ENCODE measurements at places on chromosomes 4 and X.
A peak's percentile ranks its signal among the peaks of the same experiment; 100 is the strongest.

GRCh38 chrX:69813677-69814076, 197.8 kb downstream of the EDA start:
- no peak for DNase-seq

GRCh38 chr4:62407534-62407933, 1207.4 kb downstream of the ADGRL3 start:
- no peak for DNase-seq

DNA sequence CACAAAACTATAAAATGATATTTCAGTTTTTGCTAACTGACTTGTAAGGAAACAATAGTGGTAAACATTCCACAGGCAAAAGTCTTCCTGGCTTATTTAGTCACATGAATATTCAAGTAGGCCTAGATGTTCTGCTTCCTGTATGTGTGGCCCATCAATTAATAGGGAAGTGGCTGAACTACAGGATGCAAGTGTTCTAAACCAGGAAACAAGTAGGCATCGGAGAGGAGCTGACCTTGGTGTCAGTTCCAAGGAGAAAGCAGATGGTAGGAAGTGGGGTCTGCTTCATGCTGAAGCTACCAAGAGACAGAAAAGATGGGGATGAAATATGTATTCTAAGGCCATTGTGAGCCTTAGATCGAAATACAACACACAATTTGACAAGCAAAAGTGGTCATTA, 149.7 kb downstream of the ANTXR2 start:
- no peak for DNase-seq

GRCh38 chrX:44992775-44993174, 119.8 kb downstream of the KDM6A start:
- DNase-seq, result no peak

- DNase-seq, result peak; percentile 86
Measured at GRCh38 chrX:153897899-153898298, 6.6 kb upstream of the AVPR2 start.

DNA sequence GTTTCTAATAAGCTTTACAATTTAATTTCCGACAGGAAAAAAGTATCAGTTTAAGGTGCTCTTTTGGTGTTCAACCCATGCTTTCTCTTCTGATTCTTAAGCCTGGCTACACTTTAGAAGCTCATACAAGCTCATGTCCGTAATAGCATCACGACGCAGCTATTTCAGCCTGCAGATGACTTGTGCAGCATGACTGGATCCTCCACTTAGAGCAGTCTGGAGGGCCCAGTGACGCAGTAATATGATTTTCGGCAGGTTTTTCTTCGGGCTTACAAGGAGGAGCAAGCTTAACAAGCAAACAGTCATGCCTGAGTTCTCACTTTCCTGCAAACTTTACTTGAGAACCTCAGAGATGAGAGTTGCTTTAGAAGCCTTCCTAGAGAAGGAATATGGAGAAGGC, 85.3 kb upstream of the MAML3 start:
- peak; percentile 33 for DNase-seq

- no peak for DNase-seq
Measured at GRCh38 chrX:50805276-50805675, 8.7 kb downstream of the SHROOM4 start.

DNA sequence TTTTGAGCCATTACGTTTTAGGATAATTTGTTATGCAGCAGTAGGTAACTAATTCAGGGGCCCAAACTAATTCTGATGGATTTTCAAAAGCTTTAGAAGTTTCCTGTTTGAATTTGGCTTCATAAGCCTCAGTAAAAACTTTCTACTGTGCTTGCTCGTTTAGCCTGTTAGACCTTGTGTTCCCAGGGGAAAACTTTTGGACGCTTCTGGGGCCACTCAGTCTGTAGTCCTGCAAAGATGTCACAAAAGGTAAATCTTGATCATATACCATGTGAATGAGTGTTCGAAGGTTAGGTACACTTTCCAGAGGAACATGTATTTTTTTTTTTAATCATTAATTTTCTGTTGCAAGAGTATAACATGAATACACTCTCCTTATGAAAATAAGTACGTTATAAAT, 70.7 kb downstream of the SUPT20HL2 start:
- no peak for DNase-seq

GRCh38 chr4:159042097-159042605, 60.7 kb upstream of the RAPGEF2 start:
- peak; percentile 1 for DNase-seq

DNA sequence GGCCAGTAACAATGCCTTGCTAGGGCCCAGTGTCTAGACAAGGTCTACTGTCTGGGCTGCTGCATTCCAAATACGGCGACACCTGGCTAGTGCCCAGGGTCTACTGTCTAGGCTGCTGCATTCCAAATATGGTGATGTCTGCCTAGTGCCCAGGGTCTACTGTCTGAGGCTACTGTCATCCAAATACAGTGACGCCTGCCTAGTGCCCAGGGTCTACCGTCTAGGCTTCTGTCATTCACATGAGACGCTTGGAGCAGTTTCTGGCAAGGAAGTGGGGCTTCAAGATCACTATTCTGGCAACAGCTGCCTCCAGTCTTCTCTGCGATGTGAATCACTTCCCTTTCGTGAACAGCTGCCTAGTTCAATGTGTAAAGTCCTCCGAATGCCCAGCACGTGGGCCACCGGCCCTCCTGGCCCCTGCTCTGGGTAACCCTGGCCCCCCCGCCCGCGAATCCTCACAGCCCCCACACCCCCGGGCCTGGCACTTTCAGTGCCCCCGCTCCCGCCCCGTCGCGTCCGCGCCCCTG, 12.7 kb downstream of the ACOX3 start:
- DNase-seq, result no peak

DNA sequence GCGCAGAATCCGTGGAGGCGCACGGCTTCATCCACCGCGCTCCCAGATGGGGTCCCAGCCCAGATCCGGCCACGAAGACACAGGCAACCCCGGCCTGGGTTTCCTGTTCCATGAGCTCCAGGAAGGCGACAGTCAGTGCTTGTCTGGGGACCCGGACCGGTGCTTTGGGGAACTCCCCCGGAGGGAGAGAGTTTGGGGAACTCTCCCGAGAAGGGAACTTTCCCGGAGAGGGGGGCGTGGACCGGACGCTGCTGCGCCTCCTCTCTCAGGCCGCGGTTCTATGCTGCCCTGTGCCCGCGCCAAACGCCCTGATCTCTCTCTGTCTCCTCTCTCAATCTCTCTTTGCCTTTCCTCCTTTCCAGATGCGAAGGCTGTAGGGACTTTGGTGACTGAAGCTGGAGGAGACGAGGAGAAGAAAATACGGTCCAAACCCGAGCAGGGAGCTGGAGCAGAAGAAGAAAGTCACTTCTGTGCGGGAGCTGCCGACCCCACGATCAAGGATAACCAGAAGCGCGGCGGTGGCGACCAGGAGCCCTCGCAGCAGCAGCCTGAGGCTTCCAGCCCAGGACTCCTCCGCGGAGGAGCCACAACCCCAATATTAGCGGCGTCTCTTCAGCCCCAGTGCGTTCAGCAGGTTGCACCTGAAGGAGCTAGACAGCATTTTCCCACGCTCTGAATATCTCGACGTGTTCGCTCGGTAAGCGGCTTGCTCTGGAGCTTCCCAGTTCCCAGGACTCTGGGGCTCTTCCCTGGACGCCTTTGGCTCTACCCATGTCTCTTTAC, 47.6 kb upstream of the NKAP start:
- no peak for DNase-seq

DNA sequence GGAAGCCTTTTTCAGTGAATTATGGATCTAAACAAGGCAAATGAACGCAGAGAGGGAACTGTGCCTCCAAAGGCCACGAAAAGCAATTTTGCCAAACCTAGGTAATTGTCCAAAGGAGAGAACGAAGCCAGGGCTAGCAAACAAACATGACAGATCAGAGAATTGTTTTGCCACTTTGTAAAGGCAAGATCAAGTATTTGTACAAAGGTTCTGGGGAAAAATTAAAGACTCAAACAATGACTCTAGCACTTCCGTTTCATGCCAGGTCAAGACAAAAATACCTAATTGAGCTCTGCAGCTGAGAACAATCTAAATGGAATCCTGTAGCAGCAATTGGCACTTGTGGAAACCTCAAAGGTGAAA, 8.5 kb downstream of the RBM47 start:
- DNase-seq, result no peak

- no peak for DNase-seq
Measured at GRCh38 chr4:124105212-124105611, 607.3 kb downstream of the ANKRD50 start.

- peak; percentile 38 for DNase-seq
Measured at GRCh38 chrX:53440621-53441517, 6.7 kb upstream of the HSD17B10 start.

- no peak for DNase-seq
Measured at GRCh38 chr4:38179690-38180377, 219.6 kb downstream of the PTTG2 start.

GRCh38 chr4:143288171-143288570, 48.5 kb upstream of the GAB1 start:
- DNase-seq, result no peak

DNA sequence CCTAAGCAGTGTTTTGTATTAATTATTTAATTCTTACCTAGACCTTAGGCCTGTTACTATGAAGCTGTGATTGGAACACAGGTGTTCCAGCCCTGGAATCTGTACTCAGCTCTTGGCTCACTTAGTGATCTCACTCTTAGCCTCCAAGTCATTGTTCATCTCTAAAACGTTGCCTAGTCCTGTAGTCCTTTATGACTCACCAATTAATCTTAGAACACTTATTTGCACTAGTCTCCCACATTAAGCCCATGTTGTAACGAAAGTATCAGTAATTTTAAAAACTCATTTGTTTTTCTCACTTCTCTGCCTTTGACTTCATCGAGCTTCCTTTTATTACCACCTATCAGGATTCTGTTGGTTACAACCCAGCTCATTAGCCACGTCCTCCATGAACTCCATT, 1224.7 kb upstream of the TENM3 start:
- DNase-seq, result no peak

Data from DMS 273 treated with DMSO at 0.1 percent for 48 hours (cell line).